Stimulated activated CD4-positive, alpha-beta T cell treated with anti-CD3 and anti-CD28 coated beads, Interleukin-15, amount 100 ng/mL, for 1 hour (primary cell): ENCODE measurements at places on chromosomes 1 and 21.

DNA sequence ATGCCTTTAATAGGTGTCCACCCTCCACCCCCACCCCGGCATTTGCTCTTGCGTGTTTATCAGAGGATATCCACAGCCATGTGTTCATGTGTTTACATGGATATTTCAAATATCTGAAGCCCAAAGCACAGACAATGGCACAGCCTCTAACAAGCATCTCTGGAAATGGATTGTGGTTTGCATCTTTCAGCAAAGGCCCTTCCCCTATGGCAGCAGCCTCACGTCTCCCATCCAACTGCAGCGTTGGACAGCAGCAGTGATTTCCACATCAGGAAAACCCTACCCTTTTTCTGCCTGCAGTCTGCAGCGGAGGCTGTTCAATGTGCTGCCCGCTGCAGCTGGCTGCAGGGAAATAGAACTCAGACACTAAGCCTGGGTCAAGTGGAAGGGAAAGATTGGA, 1.6 kb downstream of the RASSF5 start:
- no peak for DNase-seq

DNA sequence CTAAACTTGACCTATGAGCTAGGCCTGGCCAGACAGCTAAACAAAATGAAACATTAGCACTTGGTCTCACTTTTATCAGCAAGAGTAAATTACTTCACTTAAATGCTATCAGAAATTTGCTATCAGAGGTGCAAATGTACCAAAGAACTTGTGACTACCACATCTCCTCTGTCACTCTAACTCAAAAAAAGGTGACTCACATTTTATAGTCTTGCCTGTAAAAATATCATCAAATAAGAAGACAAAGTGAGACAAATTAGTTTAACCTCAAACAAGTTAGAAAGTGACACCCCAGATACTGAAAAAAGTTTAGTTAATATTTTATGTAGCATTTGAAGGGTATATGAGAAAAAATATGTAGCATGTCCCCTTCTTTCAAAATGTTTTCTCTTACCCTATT, 76.9 kb downstream of the EPS15 start:
- no peak for DNase-seq

- no peak for DNase-seq
Measured at GRCh38 chr1:213383465-213383864, 332.4 kb downstream of the RPS6KC1 start.

DNA sequence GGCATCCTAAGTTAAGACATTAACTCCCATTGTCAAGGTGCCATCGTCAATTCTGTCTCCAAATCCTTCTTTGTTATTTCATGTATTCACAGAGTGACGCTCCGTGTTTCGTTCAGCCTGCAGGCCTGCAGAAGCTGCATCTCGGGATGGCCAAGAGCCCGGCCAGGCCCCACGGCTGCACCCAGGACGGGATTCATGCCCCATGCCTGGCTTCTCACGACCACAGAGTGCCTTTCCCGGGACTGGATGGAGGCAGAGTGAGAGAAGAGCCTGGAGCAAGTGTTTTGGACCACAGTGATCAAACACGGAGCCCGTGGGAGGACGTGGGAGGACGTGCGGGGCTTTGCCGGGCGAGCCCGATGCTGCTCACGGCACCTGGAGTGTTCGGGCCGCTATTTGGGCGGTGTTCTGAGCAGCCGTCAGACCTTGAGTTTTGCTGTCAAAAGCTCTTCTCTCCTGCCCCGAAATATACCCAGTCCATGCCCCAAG, 56.8 kb downstream of the COL6A1 start:
- no peak for DNase-seq

- no peak for DNase-seq
Measured at GRCh38 chr1:12309783-12310742, 80.2 kb downstream of the VPS13D start.

GRCh38 chr1:204777591-204777990, 92.1 kb upstream of the LRRN2 start:
- no peak for DNase-seq

- DNase-seq, result no peak
Measured at GRCh38 chr21:37496972-37497371, 130.4 kb downstream of the DYRK1A start.

DNA sequence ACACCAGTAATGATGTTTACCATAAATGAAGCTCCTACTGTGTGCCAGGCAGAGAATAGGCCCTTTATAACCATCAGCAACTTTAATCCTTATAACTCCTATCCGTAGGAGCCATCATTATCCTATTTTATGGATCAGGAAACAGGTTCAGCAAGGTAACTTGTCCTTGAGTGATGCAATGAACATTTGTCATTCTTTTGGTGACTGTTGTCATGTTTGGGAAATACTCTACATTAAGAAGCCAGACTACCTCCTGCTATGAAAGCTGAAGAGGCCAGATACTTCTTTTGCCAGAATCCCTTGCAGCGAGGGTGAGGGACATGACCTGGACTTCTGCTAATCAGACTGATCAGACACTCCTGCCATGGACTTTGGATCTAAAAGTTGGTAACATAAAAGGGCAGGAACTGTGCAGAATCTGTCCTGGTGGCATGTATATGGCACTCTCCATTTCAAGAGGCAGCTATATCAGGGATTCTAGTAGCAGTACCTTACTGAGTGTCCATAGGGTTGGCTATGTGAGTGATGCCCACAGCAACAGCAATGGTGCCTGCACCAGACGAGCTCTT, 33.1 kb upstream of the SRRM1 start:
- no peak for DNase-seq

DNA sequence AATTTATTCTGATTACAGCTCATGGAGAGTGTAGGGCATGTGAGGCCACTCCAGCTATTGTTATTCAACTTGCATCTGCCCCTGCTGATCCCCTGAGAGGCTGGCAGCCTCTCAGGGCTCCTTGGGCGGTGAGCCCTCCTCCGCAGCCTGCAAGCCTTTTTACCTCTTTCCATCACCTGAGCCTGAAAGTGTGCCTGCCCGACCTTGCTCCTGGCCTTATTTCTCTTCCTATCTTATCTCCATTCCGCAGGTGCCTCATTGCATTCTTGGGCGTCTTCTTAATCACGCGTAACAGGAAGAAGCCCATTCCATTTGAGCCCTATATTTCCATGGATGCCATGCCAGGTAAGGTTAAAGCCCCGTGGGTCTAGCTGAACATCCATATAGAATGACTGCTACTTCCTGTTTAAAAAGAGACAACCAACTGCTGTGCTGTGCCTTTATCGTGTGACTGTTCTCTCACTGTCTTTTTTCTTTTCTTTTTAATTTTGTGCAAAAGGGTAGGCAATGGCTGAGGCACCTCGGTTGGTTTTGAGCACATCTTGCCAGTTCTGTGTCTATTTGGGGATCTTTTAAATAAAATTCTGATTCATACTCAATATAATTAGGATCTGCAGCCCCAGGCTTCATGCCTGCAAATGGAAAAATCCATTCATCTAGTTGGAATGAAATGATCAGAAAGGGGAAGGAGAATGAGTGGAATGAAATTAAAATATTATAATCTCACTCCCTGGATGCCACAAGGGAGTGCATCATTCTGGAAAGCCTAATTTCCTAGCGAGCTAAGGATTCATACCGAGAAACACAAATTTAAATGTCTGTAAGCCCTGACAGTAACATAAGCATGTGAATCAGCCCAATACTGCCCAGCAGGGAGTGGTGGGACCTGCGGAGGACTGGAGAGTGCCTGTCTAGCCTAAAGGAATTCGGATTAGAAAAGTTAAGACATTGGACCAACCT, 38.6 kb upstream of the RCAN3 start:
- no peak for DNase-seq

DNA sequence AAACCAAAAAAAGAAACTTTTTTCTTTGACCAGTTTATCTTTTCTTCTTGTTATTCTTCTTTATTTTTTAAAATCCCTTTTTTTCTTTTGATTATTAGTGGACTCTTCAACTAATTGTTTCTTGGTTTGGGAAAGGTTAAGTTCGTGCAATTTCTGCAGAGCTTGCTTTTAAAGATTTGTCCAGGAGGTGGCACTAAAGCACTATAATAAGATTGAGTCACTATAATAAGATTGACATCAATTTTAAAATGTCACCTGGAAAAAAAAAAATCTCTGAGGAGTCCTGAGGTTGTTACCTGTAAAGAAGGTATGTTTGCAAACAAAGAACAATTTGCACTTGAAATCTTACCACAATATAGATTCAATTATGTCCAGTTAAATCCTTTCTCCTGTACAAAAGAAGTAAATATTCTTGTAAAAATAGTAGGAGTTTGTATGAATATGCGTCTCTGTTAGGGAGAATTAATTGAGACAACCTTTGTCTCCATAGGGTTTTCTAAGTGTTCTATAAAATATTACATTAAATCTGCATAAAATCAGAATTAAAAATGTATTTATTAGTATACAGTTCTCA, 166.7 kb downstream of the ADGRL4 start:
- DNase-seq, result no peak

DNA sequence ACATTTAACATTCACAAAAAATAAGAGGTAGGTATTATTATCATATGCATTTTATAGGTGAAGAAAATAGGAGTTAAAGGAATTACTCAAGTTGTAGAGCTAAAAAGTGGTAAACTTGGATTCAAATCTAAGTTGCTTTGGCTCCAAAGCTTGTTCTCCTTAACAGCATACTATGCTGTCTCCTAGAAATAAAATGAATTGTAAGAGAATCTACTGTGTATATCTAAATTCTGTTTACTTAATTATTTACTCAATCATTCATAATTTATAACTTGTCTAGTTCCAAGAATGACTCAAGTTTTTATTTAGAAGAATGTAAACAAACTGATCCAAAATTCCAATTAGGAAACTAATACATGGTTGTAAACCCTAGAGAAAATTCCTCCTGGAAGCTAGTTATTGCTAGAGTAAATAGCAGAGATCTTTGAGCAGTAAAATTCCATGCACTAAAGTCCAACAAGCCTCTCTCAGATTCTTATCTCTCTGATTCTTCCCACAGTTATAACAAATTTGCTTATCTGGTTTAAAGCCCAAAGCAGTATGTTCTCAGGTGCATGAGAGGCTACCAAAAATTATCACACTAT, 132.5 kb upstream of the DPT start:
- DNase-seq, result no peak

DNA sequence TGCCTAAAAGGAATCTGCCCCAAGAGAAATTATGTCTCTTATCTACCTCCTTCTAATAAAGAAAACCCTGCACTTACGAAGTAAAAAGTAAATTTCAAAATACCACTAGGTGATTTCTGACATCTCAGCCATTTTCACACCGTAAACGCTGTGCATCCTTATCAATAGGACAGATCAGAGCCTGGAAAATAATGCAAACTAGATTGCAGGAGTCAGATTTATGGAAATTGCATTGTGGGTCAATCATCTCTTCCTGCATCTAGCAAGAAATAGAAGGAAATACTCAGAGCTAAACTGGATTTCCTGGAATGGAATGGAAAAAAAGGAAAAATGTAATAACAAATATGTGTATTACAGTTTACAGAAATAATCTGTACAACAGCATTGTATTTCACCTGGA, 114.3 kb upstream of the PLPPR4 start:
- DNase-seq, result no peak

GRCh38 chr21:36255663-36256062, 64.3 kb upstream of the MORC3 start:
- DNase-seq, result no peak
